Glomerular endothelial cell (primary cell): ENCODE measurements at places on chromosomes 2 and 18.

- DNase-seq, result no peak
Observed at GRCh38 chr18:48889981-48890762, 60.6 kb downstream of the SMAD7 start.

DNA sequence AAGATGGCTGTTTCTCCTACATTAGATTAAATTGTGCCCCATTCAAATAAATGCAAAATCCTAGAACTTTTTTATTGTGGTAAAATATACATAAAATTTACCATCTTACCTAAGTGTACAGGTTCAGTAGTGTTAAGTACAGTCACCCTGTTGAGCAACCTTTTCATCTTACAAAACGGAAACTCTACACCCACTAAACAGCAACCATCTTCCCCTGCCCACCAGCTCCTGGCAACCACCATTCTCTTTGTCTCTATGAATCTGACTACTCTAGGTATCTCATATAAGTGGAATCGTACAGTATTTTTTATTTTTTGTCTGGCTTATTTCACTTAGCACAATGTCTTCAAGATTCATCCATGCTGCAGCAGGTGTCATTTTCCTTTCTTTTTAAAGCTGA is 53.0 kb downstream of the ASXL2 start:
- DNase-seq, result no peak

- no peak for DNase-seq
Observed at GRCh38 chr2:65537651-65538385, 105.4 kb upstream of the SPRED2 start.

GRCh38 chr2:172513935-172514586 is 41.8 kb upstream of the PDK1 start:
- DNase-seq, result no peak

DNA sequence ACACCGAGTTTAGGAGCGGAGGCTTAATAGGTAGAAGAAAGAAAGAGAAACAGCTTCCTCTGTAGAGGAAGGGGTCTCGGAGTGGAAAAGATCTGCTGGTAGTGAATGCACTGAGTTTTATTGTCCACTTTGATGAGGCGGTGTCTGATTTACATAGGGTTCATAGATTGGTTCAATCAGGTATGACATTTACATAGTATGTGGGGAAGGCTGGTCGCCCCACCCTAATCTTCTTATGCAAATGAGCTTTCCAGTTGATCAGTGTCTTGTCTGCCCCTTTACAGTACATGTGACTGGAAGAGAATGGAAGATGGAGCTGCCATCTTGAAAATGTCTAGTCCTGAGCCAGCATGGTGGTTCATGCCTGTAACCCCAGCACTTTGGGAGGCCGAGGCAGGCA is 19.9 kb upstream of the CNOT11 start:
- DNase-seq, result no peak

DNA sequence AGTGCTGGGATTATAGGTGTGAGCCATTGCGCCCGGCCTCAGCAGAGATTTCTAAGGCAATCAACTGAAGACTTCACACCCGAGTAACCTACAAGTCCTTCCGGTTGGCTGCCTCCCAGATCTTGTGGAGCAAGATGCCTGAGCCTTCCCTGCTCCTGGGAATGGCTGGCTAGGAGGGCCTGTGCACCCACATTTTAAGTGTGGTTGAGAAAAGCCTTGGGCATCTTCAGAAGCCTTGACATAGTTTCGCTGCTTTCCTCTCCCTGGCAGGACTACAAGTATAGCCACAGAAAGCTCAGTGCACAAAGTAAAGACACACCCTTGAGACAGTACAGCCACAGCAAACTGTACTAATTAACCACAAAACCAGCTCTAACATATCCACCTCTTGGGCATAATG is 35.2 kb downstream of the E2F6 start:
- DNase-seq, result no peak

DNA sequence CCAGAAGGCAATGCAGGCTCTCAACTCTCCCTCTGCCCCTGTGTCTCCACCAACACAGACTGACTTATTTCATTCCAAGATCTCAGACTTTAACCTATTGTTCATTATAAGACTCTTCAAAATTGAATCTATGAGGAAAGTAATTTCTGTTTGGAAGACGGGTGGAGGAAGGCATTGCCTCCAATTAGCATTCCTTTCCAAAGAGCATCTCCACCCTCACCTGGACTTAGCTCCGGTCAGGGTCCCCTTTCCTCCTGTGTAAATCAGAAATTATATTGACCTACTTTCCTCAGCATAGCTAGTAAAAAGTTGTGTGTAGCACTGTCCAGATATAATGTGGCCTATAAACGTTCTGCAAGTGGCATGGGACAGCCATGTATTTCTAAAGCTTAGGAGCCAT is 230.4 kb upstream of the ACVR2A start:
- no peak for DNase-seq

DNA sequence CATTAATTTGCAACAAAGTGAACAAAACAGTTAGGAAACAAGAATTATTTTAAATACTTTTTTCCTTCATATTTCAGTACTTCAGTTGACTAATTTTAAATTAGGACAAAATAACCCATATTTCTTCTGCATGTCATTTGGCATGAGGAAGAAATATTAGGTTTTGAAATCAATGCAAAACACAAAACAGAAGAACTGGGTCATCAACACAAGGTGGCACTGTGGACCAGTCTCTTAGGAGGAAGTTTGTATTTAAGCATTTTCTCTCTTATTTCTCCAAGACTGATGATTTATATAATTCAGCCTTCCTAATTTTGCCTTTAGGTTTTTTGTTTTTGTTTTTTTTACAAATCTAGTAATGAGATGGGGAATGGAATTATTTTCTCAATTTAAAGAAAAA is 352.8 kb upstream of the KCNH7 start:
- no peak for DNase-seq

- DNase-seq, result no peak
Observed at GRCh38 chr18:22346953-22347605, 70.6 kb downstream of the CTAGE1 start.

DNA sequence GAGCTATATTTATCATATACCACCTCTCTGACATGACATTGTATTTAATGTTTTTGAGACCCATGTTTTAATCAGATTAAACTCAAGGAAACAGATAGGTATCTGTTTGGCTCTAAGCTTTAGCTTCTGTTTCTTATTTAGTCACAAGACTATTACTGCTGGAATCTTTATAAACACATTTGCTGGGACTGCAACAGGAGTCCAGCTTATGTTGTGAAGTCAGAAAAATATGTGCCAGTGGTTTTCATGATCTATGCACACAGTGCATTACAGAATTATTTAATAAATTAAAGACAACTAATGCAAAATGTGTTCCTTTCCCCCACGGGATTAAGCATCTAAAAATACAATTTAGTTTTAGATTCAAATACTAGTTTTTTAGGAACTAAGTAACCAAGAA is 338.9 kb downstream of the ZEB2 start:
- DNase-seq, result no peak

DNA sequence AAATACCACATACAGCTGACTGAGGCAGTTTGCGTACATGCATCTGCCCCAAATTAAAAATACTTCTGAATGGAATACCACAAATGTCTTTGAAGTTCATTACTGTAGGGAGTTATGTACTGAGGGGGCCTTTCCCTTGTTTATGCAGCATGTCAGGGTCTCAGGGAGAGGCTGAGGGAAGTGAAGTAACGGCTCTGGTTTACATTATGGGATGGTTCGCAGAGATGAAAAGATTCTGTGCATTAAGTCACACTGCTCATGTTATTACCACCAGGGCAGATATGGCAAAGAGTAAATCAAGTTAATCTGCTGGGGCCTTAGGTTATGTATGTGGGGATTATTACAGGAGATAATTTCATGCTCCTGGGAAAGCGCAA is 385.9 kb upstream of the RND3 start:
- no peak for DNase-seq

DNA sequence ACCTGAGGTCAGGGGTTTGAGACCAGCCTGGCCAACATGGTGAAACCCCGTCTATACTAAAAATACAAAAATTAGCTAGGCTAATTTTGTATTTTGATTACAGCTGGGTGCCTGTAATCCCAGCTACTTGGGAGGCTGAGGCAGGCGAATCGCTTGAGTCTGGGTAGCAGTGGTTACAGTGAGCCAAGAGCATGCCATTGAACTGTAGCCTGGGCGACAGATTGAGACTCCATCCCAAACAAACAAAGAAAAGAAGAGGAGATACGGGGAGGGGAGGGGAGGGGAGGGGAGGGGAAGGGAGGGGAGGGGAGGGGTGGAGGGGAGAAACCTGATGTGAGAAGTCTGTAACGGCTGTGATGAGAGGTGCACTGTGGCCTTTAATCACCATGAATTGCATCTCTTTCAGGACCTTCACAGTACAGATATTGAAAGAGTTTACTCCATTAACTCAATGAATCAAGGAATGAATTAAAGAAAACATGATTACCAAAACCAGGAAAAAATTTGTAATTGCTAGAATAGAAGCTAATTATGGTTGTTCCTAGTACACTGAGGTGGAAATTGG is 135.3 kb downstream of the CALCRL start:
- DNase-seq, result no peak

GRCh38 chr2:158786897-158787296 is 8.2 kb upstream of the DAPL1 start:
- DNase-seq, result no peak

- no peak for DNase-seq
Observed at GRCh38 chr2:234686088-234686890, 189.4 kb upstream of the ARL4C start.

DNA sequence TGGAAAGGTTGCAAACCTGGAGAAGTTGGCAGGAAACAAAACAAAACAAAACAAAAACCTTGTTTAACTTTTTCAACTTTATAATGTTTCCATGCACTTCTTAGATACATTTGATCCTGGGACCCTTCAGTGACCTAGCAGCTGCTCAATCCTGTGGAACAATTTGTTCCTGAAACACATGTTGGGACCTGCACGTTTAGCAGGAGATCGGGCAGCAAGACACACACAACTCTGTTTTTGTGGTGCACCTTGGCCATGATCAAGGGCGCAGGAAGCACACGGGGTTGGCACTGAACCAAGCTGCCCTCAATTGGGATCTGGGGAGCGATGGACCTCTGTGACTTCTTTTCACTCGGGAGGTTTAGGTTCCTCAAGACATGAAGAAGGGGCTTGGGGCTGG is 268.7 kb downstream of the LOXHD1 start:
- no peak for DNase-seq

GRCh38 chr2:7835693-7836680 is 845.9 kb upstream of the ID2 start:
- no peak for DNase-seq

DNA sequence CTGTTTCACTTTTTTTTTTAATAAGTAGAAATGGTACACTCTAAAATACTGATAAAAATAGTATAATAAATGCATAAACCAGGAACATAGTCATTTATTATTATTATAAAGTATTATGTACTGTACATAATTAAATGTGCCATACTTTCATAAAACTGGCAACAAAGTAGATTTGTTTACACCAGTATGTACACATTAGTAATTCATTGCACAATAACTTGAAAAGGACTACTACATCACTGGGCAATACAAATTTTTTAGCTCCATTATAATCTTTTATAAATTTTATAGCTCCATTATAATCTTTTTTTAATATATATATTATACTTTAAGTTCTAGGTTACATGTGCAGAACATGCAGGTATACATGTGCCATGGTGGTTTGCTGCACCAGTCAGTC is 636.5 kb downstream of the CNTNAP5 start:
- DNase-seq, result no peak

DNA sequence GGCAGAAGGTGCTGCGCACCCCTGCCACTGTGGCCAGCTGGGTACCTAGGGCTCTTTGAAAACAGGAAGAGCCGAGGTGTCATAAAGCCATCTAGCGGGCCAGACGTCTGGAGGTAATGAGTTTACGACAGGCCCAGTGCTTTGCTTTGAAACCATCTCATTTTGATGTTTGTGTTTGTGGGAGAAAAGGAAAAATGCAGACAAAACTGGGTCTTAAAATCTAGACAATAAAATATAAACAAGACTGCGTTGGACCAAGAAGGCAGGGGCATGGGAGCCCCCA is 3.2 kb downstream of the HOXD9 start:
- DNase-seq, result no peak

- no peak for DNase-seq
Observed at GRCh38 chr2:67457699-67458098, 60.6 kb downstream of the ETAA1 start.
